Activated CD4-positive, CD25-positive, alpha-beta regulatory T cell treated with anti-CD3 and anti-CD28 coated beads, Interleukin-2, amount 50 U/mL, for 16 hours (primary cell): ENCODE measurements at places on chromosomes 7 and 10.

GRCh38 chr7:109616551-109617069, 1046.9 kb downstream of the DNAJB9 start:
- DNase-seq = no peak

DNA sequence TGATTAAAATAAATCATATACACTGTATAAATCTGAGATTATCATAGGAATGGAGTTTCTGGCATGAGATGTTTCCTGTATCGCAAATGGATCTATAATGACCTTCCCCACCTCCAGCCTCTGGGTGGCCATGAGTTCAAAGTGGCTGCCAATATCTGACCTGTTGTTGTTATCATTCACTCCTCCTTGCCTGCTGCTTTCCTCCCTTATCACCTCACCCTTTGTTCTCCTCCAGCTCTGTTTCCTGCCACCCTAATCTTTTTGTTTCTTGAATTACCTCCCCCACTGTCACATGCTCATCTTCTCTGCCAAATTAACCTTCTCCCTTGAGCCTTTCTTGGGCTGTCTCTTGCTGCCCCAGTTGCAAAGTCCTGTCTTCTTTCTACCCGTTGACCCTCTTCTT, 12.0 kb downstream of the SCD start:
- DNase-seq = no peak

DNA sequence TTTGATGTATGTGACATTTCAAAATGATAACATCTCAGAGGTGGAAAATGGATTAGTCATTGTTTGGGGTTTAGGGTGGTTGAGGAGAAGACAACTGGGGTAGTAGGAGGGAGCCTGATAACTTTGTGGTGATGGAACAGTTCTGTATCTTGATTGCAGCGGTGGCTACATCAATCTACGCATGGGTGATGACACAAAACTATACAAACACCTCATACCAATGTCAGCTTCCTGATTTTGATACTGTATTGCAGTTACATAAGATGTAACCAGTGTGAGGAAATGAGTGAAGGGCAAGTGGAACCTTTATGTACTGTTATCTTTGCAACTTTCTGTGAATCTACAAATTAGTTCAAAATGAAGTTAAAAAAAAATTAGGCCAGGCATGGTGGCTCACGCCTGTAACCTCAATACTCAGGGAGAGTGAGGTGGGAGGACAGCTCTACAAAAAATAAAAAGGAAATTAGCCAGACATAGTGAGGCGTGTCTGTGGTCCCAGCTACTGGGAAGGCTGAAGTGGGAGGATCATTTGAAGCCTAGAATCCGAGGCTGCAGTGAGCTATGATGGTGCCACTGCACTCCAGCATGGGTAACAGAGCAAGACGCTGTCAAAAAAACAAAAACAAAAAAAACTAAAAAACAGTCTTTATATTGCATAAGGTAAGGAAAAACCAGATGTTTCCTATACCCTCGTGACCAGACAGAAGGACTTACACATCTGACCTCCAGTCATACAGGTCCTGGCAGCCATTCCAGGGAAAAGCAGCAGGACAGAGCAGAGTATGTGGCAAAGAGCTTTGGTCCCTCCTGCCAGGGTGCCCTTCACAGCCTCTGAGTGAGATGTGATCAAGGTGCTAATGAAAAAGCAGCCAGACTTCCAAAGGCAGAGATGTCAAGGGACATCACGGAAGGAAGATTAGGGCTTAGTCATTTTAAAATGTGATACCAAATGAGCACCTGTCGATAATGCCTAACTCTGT, 50.8 kb downstream of the CYTH3 start:
- peak; percentile 9 for DNase-seq

GRCh38 chr10:115947104-115947503, 325.9 kb downstream of the GFRA1 start:
- DNase-seq = no peak

GRCh38 chr7:50610521-50611277, 45.5 kb upstream of the DDC start:
- peak; percentile 48 for DNase-seq

- no peak for DNase-seq
Measured at GRCh38 chr10:91381257-91381891, 28.8 kb upstream of the HECTD2 start.

DNA sequence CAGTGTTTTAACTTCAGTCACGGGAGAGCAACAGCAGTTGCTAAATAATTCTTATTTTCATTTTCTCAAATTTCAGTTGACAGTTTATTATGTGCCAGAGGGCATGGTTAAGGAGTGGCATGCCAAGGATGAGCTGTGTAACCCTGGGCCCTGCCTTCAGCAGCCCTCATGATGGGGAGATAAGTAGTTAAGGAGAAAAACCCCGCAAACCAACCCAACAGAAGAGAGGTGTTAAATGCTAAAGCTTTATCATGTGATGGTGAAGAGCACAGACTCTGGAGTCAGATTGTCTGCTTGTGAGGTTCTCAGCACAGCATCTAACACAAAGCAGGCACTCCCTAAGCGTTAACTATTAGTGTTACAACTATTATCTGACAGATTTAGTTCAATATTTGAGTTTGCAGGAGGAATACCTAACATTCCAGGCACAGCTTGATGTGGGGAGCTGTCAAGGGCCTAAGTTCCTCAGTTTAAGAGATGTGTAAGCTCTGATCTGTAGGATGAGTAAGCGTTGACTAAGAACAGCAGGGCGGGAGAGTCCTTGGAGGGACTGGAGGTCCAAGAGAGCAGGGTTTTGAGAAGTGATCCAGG, 29.6 kb downstream of the STAM start:
- DNase-seq = no peak

GRCh38 chr7:3250725-3251124, 50.3 kb upstream of the SDK1 start:
- DNase-seq = no peak

GRCh38 chr10:98209441-98209840, 58.6 kb downstream of the LOXL4 start:
- no peak for DNase-seq

DNA sequence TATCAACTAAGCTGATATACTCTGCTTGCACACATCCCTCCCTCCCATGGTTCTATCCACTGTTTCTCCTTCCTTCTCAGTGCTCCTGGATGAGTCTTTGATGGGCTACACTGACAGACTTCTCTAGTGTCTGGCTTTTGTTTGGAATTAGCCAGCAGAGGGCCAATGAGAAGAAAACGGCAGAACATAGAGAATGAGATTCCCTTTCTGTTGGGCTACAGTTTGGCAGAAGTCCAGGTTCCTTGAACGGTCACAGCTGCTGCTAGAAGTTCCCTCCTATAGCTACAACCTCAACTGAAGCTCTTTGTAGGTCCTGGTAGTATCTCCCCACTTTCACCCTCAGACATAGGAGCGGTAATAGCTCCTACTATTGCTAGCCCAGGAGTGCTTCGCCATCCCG, 251.1 kb upstream of the LRRN3 start:
- DNase-seq = no peak

DNA sequence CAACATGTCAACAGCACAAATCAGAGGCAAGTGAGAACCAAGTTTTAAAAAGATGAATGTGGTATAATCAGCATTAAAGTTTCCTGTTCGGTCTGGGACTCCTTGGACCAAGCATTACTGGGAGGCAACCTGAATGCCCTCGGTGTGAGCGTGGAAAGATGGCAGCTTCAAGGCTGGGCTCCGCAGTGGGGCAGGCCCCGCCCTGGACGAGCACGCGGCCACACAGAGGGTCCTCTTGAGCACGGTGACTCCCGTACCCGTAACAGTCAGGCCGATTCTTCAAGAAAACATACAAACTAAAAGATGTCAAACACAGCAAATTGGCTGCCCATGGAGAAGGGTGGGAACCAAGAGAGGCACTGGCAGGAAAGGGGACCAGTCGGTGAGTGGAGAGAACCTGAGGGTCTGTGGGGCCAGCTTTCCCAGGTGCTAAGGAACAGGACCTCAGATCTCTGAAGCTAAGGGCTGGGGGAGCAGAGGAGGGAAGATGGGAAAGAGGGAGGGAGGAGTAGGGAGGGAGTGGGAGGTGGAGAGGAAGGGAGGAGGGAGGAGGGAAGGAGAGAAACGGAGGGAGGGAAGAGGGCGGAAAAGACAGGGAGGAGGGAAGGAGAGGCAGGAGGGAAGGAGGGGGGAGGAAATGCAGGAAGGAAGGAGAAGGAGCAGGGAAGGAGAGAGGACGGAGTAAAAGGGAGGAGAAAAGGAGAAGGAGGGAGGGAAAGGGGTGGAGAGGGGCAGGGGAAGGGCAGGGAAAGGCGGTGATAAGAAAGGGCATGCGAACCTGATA, 71.2 kb upstream of the FAM20C start:
- DNase-seq = no peak

- DNase-seq = no peak
Measured at GRCh38 chr7:138491612-138492386, 31.7 kb downstream of the TRIM24 start.

- DNase-seq = peak; percentile 21
Measured at GRCh38 chr10:119871881-119872609, 598 bp downstream of the MCMBP start.

GRCh38 chr7:151366880-151367222, 25.2 kb downstream of the NUB1 start:
- DNase-seq = no peak

DNA sequence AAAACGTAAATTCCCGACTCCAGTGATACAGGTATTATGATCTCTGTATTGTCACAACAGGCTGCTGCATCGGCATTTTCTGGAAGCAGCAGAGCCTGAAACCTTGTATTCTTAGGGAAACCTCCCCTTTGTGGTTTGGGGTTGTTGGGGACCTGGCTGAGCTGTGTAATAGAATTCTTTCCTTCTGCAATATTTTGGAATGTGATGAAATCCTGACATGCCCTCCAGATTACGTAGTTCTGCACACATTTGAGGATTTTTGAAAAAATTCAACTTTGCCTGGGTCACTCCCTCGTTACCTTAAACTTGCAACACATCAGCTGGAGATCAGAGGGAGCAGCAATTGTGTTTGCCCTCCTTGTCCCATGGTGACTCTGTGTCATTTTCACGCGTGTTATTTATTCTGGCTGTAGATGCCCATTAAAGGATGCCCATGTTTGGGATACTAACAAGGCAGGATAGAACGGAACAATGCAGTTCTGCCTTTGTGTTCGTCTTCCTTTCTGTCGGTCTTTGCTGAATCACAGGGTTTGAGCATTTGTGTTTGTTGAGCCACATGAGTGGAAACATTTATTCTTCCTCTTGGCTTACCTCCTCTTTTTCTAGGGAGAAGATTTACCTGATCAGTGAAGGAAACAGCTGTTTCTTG, 181.7 kb downstream of the TCF7L2 start:
- DNase-seq = no peak

DNA sequence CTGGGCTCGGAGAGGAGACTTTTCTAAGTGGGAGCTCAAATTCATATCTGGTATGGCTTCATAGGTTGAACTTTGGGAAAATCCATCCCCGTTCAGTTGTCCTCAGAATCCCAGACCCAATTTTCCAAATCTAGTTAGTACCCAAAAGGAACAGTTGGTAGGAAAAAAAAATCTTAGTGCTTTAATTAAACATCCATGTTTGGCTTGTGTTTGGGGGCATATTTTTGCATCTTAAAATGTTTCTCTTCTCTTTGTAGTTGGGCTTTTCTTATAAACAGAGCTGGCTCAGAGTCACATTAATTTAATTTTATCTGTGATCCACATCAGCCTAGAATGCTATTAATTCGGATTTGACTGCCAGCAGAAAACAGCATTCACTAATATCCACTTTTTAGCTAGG, 165.9 kb downstream of the BUB3 start:
- no peak for DNase-seq

GRCh38 chr7:52260046-52260665, 775.3 kb upstream of the POM121L12 start:
- no peak for DNase-seq

DNA sequence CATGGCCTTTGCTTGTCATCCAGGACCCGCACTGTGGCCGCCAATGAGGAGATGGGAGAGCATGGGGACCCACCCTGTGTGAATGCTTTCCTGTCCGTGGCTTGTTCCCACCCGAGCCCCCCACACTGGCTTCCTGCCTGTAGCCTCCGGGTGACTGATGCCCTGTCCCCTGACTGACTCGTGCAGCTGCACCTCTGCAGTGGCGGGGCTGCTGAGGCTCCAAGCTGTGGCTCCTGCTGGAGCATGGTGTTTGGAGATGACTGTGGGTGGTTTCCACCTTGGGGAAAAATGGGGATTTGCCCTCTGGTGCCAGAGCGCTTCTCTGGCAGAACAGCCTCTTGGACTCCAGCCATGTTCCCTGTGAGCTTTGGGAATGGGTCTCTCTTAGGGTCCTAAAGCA, 2.1 kb downstream of the CAMK1D start:
- DNase-seq = no peak

GRCh38 chr7:38548605-38549004, 82.6 kb downstream of the AMPH start:
- no peak for DNase-seq

GRCh38 chr10:122703483-122704448, 4.1 kb upstream of the C10orf120 start:
- no peak for DNase-seq

DNA sequence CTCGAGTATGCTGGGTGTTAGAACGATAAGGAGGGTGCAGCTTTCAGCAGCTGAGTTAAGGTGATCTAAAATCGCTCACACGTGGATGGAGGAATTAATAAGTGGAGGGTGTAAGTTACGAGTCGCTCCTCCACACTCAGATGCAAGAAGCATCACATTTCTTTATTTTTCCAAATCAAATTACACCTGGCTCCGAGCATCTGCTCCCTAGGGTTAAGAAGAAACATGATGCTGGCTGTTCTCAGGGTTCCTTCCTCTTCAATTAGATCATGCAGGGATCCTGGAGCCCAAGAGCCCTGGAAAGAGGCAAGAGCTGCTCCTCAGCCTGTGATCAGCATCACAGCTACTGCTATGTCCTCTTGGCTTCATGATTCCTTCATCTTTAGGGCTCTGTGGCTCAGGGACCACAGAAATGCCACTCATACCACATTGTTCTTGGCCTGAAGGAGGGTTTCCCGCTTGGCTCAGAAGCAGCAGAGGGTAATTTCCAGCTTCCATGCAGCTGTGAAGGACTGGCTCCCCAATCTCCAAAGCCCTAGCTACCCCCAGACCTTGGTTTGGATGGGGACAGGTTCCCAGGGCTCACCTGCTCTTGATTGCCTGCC, 235.9 kb upstream of the ZNF32 start:
- no peak for DNase-seq

DNA sequence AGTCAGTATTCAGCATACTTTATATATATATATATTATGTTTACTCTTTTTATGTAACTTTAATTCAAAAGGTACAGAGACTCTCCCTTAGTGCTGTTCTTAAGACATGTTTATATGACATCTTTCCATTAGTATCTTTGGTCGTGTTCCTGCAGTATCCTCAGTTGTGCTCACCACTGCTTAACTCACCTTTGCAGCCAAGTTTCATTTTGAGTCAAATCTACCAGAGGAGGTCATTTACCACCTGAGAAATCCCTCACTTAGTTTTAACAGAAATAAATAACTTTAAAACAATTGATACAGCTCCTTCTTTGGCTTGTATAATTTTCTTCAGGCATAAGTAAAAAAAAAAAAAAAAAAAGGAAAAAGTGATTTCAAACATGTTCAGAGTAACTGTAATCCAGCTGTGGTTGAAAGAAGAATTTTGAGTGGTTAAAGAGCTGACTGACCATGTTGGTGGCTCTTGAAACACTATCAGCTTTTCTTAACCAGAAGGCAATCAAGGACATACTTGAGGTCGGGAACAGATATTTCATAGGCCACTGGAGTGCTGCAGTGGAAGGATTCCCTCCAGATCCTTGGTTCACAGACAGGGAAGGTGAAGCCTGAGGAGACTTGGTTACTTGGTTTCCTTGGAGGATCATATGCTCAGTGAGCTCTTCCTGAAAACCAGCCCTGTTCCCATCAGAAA, 116.8 kb downstream of the AUTS2 start:
- no peak for DNase-seq

GRCh38 chr7:47565640-47566250, 16.2 kb downstream of the TNS3 start:
- DNase-seq = no peak
